NCI-H510A treated with DMSO at 0.1 percent for 48 hours (cell line): ENCODE measurements at places on chromosomes 4 and X.

- DNase-seq = peak; percentile 29
These were observed 21.3 kb downstream of the SPCS3 start for GRCh38 chr4:176340871-176341685.

- DNase-seq = no peak
These were observed 2.6 kb upstream of the SLC6A8 start for GRCh38 chrX:153685156-153685536.

- DNase-seq = no peak
These were observed at the start of gene ABCG2 for GRCh38 chr4:88158489-88159228. ABCG2 (minus strand) TSS chr4:88158639; CDS start chr4:88139995, 18,644 bp downstream.

GRCh38 chrX:38311743-38312142 lies 15.6 kb downstream of the RPGR start:
- DNase-seq = no peak

DNA sequence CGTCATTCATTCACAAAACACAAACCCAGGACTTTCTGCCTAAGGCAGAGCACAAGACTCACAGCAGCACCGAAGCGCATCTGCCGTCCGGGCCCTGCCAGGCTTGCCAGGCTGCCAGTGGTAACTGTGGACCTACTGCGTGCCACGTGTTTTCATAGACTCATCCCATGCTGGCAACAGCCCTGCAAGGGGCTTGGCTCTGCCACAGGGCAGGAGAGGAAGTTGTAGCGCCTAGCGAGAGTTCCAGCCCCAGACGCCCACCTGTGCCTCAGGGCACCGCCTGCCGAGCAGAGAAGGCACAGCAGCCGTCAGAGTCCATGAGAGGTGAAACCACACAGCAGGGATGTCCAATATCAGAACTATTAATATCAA lies 18.9 kb upstream of the MRFAP1 start:
- no peak for DNase-seq

- no peak for DNase-seq
These were observed 78.8 kb downstream of the TMEM164 start for GRCh38 chrX:110081740-110082139.

DNA sequence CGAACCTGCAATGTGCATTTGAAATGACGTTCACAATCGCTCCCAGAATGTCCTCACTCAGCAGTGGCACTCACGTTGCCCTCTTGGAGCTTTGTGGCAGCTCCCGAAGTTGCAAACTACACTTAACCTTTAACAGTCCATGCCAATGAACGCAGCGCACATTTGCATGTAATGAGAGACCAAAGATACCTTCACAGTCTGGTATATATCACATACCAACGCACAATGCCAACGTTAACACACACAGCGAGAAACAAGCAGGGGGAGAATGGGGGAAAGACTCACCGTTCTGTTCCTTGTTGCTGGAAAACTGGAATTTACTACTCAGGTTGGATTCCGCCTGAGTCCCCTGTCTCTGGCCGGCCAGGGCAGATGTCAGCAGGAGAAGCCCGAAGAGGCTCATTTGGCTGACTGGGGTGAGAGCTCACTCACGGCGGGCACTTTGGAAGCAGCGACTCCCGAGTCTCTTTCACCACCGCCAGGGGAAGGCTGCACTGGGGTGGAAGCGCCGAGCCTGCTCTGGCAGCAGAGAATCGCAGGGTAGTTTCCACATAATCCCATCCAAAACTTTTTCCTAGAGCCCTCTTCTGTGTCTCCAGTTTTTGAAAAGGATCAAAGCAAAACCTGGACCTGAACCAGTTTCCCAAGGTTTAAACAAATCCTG lies 966 bp downstream of the PDGFC start:
- DNase-seq = peak; percentile 31

GRCh38 chrX:9337046-9337445 lies 127.8 kb upstream of the TBL1X start:
- DNase-seq = no peak

DNA sequence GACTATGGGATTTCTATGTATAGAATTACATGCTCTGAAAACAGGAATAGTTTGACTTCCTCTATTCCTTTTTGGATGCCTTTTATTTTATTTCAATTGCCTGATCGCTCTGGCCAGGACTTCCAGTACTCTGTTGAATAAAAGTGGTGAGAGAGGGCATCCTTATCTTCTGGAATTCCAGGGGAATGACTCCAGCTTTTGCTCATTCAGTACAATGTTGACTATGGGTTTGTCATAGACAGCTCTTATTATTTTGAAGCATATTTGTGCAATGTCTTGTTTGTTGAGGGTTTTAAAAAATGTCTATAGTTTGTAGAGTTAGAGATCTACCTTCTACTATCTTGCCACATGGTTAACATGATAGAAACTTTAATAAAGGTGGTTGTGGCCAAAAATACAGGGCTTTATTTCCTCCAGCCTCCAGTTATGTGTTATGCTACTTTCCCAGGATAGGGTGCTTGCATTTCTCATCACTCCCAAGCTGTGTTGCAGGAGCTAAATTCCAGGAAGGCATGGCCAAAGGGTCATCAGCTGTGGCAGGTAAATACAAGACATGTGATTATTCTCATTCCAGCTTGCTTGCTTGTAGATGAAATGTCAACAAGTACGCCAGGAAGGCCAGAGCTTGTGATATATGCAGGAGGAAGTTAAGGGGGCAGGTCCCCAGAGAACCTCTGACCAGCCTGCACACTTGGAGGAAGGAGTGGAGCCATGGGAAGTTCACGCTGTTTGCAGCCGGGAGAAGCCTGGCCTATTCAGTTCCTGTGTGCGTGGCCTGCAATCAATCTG lies 142.4 kb upstream of the CPXCR1 start:
- DNase-seq = no peak

- no peak for DNase-seq
These were observed 453.9 kb downstream of the PDHA2 start for GRCh38 chr4:96293806-96294205.

GRCh38 chr4:52957220-52957686 lies 95.1 kb downstream of the RASL11B start:
- peak; percentile 91 for DNase-seq

DNA sequence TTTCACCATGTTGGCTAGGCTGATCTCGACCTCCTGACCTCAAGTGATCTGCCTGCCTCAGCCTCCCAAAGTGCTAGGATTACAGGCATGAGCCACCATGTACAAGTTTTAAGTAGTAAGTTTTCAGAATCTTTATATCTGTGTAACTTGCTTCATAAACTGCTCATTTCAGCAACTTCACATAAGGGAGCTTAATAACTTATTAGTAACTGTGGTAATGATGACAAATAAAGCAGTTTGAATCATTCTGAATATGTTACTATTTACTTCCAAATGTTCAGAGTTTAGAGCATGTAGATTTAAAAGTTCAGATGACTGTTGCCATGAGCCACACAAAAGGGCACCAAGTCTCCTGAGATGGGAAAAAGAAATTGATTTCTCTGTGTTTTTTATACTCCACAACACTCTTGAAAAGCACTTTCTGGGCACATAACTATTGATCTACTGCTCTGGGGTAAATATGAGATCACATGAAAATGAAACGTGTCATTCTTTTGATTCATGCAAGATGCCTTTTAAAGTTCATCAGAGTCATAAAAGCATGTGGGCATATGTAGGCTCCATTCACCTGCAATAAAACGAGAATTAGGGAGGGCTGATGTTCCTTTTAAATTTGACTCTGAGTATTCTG lies 14.1 kb upstream of the CA5B start:
- DNase-seq = no peak

GRCh38 chrX:48715876-48716502 lies 19.5 kb downstream of the SUV39H1 start:
- DNase-seq = no peak

DNA sequence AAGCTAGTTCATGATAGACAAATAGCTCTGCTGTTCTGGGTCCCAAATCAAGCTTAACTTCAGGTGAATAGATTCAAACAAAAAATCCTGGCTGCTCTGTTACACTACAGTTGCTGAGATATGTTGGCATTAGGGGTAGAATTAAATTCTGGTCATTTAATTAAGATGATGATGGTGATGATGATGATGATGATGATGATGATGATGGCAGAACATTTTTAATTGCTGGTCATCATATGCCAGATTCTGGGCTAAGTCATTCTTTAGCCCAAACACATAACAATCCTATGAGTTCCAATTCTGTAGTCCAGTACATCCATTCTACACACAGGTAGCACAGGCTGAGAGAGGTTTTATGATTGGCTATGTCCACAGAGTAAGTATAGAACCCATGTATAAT lies 741.5 kb downstream of the STIM2 start:
- no peak for DNase-seq

- DNase-seq = no peak
These were observed 11.0 kb upstream of the ADGRG2 start for GRCh38 chrX:19133231-19133630.

- no peak for DNase-seq
These were observed 419.7 kb downstream of the TRAM1L1 start for GRCh38 chr4:116665716-116666115.

GRCh38 chr4:12053556-12053955 lies 624.9 kb upstream of the HS3ST1 start:
- no peak for DNase-seq
